Omental fat pad (tissue), 4 donors: ENCODE measurements at places on chromosomes 2 and 18.

- DNase-seq = no peak
Measured at GRCh38 chr2:233208382-233209116, 42.9 kb upstream of the ATG16L1 start.

GRCh38 chr2:181810823-181811695 lies 80.5 kb upstream of the ITPRID2 start:
- no peak for DNase-seq

DNA sequence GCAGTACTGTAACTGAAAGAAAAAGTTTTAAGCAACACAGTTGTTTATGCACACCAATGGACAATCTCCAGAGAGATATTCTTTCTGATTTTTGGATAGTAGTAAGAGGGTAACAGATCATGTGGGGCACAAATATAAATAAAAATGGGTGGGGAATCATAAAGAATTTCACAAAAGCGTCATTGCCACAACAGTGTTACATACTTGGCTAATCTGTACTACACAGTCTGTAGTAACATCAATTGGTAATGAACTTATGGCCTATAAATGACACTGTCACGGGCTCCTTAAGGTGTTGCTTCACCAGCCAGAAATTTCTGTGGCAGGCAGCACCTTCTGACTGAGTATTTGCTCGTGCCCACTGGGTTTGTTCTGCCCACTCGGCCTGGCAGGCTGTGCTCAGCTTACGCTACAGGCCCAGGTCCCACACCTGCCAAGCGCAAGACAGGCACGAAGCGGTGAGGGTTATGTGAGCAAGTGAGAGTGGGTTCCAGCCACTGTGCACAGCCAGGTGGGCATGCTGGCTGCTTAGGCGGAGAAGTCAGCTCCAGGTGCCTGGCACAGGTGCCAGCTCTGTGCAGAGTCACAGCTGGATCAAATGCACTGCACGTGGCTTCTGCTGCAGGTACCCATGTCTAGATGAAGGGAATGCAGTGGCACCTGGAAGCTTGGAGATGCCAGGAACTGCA lies 532.5 kb upstream of the SLC39A10 start:
- DNase-seq = no peak

DNA sequence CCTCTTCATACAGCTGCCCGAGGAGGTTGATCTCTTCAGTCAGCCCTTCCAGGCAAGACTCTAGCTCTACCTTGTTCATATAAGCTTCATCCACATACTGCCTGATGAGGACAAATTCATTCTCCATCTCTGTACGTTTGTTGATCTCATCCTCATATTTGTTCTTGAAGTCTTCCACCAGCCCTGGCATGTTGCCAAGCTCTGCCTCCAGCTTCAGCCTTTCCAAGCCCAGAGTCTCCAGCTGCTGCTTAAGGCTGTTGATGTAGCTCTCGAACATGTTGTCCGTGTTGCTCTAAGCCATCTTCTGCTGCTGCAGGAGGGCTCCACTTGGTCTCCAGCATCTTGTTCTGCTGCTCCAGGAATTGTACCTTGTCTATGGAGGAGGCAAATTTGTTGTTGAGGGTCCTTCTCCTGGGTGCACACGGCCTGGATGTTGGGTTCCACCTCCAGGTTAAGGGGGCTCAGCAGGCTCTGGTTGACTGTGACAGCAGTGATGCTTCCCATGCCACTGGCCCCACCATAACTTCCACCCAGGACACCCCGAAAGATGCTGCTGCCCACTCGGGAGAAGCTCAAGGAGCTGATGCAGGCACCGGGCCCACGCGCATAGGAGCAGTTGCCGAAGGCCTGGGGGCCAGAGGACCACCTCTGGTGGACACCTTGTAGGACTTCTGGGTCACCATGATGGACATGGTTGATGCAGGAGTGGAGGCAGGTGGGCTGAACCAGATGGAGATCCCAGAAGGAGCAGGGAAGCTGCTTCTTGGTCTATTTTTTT lies 30.3 kb downstream of the ICA1L start:
- no peak for DNase-seq

GRCh38 chr2:6423157-6423556 lies 442.6 kb downstream of the CMPK2 start:
- no peak for DNase-seq

DNA sequence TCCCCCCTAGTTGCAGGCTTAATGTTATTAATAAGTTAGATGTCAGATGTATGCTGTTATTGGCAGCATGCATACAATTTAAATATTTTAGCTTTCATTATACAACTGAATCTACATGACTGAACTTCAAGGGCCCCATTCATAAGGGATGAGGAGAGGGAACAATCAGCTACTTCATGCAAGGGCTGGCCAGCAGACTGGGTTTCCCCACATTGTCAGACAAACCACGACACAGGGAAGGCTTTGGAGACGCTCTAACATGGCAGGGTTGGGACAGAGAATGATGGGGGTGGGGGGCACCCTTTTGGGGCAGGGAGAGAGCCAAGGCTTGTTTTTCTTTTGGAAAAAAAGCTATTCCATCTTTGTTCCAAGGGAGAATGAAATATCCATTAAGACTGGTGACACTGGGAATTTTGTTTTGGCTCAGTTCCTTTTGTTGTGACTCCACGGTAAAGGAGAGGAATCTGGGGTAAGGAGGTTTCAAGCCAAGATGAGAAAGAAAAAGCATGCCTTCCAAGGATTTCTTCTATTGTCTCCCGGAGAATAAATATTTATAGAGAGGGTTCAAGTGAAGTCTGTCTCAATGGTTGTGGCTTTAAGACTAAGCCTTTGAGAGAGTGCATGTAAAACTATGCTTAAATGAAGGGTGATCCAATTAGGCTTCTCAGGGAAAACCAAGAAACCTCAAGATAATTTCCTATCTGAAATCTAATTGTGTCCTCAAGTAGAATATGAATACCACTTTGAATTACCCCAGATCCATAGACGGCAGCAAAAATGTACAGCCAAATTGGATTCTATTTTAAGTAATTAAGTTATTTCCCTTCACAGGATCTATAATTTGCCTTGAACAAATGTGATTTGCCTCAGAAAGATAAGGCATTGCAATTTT lies 5.4 kb downstream of the CXCR4 start:
- DNase-seq = no peak

- no peak for DNase-seq
Measured at GRCh38 chr18:79509536-79509930, 113.8 kb downstream of the NFATC1 start.

GRCh38 chr18:9943311-9943710 lies 29.5 kb downstream of the VAPA start:
- no peak for DNase-seq

GRCh38 chr2:234678711-234679110 lies 181.8 kb upstream of the ARL4C start:
- no peak for DNase-seq

- DNase-seq = no peak
Measured at GRCh38 chr18:61474918-61475317, 141.7 kb downstream of the CDH20 start.

- DNase-seq = no peak
Measured at GRCh38 chr2:46971929-46972328, 56.3 kb upstream of the MCFD2 start.

DNA sequence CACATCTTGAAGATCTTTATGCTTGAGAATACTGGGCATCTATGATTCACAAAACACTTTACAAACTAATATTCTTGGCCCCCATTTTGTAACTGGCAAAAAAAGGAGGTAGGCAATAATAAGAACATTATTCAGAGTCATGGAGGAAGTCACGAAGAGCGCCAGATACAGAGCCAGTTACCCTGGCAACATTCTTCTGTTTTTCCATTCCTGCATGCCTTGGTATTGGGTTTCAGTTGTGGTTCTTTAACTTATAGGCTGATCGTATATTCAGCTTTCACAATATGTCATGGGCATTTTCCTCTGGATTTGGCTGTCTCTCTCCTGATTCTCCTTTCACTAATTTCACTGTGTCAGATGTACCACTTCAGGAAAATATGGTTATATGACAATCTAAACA lies 234.7 kb downstream of the HRH4 start:
- no peak for DNase-seq

GRCh38 chr2:43178055-43178598 lies 48.3 kb downstream of the ZFP36L2 start:
- DNase-seq = no peak

DNA sequence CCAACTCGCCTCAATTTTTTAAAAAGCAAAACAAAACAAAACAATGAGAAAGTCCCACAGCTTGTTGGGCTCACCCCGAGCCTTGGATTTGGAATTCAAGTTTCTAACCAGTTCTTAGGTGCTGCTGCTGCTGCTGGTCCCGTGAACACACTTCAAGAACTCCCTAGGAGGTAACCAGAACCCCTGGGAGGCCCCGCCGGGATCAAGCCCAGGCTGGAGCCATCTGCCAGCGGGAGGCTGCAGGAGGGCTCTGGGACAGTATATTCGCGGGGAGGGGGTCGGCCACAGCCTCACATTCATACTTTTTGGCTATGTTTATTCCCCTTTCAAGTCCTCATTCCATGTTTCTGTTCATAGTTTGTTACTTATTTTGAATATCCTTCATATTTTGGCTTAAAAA lies 223.4 kb downstream of the TFCP2L1 start:
- no peak for DNase-seq

DNA sequence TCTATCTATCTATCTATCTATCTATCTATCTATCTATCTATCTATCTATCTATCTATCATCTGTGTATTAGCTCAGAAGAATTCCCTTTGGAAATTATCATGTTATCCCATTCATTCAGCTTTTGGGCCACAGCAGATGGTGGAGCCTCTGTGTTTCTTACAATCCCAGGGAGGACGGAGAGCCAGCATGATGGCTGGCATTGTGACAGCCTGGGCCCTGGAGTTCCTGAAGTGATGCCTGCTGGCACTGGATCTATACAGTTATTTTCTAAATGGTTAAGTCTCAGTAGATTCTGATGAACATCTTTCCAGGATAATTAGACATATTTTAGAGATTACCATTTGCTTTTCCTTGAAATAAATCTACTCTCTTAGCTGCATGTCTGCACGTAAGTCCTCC lies 385.4 kb upstream of the NXPH2 start:
- no peak for DNase-seq

- DNase-seq = no peak
Measured at GRCh38 chr2:173216668-173217067, 138.0 kb upstream of the CDCA7 start.

GRCh38 chr2:70946832-70947442 lies 11.2 kb downstream of the ATP6V1B1 start:
- no peak for DNase-seq

- DNase-seq = no peak
Measured at GRCh38 chr2:240182476-240182875, 42.0 kb upstream of the OTOS start.

- DNase-seq = no peak
Measured at GRCh38 chr18:76483780-76484179, 11.3 kb downstream of the ZNF516 start.
